ENCODE measurements at places on chromosomes 3 and 15.

DNA sequence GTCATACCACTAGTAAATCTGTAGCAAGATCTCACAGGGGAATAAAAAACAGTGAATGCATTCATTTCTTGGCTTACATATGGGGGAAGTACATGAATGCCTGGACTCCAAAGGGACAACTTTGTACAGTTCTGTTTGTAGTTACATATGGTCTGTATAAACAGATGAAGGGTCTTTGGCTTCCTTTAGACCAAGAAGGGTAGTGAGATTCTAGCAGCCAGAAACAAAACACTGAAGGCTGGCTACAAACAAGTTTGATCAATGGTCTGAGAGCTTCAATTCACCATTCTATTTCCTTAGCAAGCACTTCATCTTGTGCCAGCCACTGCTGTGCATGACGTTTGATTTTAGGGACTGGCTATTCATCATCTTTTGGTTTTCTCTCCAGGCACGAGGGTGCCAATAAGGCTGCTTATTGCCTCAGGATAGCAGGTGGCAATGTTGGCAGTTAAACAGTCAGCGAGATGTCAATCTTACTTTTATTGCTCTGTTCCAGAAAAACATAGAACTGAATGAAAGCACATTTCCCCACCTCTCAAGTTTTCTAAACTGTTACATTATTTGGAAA lies 313.7 kb upstream of the COL8A1 start:
- DNase-seq: no peak

GRCh38 chr15:100097342-100098127 lies 244.2 kb downstream of the ADAMTS17 start:
- no peak for DNase-seq

DNA sequence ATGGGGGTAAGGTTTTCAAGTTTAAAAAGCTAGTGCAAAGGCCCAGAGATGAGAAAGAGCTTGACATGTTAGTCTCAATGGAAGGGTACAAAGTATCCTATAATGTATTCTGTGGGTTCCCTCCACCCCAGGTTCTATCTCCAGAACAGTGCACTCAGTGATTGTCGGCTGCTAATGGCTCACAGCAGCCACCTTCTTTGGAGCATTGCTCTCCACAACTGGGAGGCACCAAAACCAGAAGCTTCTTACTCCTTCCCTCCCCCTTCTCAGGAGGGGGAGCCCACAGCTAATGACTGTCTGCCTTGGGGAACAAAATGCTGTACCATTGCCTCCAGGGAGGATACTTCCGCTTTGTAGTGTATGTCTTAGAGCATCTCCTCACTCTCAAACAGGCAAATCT lies 439.4 kb upstream of the RBMS3 start:
- no peak for DNase-seq

DNA sequence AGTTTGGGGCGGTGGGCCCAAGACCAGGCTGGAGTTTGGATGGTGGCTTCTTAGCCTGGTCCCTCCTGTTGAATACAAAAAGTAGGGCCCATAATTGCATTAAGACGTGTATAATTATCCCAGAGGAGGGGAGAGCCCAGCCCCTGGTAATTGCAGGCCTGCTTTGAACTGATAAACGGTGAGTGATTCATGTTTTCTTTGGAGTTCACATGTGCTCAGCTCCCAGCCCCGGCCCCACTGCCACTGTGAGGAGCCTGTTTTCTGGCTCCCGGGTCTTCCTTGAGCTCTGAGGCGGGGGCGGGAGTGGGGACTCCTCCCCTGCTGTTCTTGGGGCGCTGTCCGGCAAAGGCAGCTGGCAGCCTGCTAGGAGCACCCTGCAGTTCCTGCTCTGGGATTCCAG lies 3.1 kb downstream of the PLXNA1 start:
- no peak for DNase-seq

DNA sequence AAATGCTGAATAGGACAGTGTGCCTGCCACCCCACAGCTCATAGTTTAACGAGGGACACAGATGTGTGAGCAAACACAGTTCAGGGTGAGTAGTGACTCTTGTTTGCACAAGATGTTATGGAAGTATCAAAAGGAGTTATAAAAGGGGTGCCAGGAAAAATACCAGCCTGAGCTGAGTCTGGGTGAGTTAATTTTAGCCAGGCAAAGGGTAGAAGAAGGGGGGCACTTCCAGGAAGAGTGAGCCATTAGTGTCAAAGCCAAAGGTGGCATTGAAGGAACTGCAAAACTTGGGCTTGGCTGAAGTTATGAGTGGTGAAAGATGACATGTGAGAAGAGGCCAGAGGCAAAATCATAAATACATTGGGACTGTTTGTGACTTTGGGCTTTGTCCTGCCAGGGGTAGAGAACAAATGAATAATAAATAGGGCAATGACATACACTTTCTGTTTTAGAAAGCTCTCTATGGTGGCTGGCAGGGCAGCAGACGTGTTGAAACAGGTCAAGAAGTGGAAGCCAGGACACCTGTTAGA lies 1.9 kb upstream of the SPPL2A start:
- peak; percentile 55 for DNase-seq

DNA sequence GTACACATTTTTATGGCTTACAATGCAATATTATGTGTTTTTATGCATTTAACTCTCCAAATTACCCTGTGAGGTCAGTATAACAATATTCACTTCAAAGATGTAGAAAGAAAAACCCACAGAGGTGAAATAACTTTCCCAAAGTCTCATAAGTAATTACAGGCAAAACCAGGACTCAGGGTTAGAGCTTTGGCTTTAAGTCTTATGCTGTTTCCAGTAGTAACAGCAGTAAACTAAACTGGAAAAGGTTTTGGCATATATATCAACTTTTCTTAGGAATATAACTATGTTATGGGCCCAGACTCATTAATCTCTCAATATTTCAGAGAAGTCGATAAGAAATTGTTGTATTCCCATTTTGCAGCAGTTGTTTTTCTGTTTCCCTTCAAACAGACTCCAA lies 206.3 kb upstream of the KCNMB2 start:
- DNase-seq: no peak

- no peak for DNase-seq
Observed at GRCh38 chr15:87602371-87602770, 654.2 kb downstream of the NTRK3 start.

DNA sequence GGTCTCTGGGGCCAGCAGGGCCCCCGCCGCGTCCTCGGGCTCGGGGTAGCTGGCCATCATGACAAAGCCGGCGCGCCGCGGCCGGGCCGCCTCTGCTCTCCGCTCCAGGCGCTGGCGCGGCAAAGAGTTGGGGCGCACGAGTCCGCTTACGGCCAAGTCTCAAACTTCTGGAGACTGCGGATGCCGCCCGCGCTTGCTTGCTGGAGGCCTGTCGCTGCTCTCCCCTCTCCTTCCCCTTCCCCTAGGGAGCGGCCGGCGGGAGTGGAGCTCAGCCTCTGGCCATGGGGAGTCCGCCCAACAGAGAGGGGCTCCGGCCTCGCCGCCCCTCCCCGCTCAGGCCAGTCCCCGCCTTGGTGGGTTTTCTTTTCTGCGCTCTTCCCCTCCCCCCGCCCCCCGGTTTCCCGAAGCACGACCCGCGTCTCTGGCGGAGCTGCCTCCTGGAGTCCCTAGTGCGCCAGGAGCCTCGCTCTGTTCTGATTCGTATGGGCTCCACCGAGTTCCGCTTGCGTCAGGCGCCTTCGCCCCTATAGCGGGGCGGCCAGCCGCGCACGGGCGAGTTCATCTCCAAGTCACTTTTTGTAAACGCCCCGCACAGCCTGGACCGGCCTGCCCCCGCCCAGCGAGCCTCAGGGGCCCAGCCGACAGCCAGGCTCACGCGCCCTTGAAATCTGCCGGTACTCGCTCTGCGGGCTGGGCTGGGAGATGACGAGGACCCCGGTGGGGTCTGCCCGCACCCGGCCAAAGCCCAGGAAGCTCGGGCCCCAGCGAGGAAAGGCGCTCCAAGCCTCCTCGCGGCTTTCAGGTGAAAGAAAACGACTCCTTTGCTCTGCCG lies at the start of the genes FOXL2 and FOXL2NB:
Gene FOXL2 (minus strand): TSS at position 475 of the 832 bp plus-strand sequence. CDS start 415 bp downstream, at position 60.
Gene FOXL2NB (plus strand): TSS at position 555 of the 832 bp plus-strand sequence. CDS start 148 bp downstream, at position 703.
- DNase-seq: no peak

DNA sequence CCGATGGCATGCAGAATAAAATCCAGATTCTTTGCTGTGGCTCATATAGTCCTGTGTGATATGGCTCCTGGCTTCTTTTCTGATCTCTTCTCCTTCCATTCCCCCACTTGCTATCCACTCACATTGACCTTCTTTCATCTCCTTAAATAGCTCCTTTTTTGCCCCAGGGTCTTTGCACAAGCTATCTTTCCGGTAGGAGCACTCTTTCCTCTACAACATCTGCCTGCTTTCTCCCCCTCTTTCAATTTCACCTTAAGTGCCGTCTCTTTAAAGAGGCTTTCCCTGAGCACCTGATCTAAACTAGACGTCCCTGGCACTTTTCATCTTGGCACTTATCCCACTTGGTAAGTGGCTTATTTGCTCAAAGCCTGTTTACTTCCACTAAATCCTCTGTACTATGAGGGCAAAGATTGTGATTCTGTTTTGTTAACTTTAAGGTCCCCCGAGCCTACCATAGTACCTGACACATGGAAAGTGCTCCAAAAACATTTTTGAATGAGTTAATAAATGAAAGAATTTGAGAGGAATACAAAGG lies 323.3 kb upstream of the TLE3 start:
- DNase-seq: no peak

DNA sequence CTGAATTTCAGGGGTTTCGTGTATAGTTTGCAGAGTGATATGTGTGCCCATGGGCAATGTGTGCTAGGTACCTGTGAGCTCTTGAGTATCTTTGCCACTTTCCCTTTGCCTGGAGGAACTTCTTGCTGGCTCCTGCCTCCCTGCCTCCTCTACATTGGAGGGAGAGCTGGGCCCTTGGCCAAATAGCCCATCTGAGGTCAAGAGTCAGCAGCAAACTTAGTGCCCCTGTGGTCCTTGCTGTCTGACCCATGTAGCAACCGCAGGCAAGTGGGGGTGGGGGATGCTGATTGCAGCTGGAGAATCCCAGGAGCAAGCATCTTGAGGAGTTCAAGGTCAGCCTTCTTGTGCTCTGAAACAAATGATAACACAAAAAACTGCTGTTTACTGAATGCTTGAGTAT lies 5.4 kb upstream of the TBC1D21 start:
- DNase-seq: no peak

- no peak for DNase-seq
Observed at GRCh38 chr3:183898028-183898431, 13.3 kb upstream of the PARL start.

DNA sequence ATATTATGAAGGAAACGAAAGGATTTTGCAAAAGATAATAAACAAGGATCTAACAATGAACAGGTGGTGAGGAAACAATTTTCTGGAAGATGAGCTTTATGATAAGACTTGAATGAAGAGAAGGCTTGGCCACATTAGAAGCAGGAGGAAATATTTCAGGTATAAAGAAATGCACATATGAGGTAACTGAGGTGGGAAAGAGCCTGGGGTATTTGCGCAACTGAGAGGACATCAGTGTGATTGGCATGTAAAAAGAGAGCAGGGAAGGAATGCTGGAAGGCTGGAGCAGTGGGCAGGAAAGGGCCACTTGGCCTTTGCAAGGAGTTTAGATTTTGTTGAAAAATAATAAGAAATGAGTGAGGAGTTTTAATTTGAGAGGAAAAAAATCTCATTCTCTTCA lies 414.4 kb upstream of the TMCO5A start:
- no peak for DNase-seq
